ENCODE measurements at places on chromosomes 13 and 19.

GRCh38 chr13:20431080-20431479, 94.6 kb downstream of the CRYL1 start:
- peaks cover 4% of the 10 kb centered on the region for H3K4me1 ChIP-seq
- H3K27me3 ChIP-seq, result no peaks in the 10 kb centered on the region
- peaks cover 7% of the 10 kb centered on the region for H3K36me3 ChIP-seq
- no peak overlapping the region for H3K27ac ChIP-seq

GRCh38 chr13:24692561-24692960, 12.4 kb downstream of the ATP12A start:
- no peaks in the 10 kb centered on the region for H3K36me3 ChIP-seq
- H3K27ac ChIP-seq, result no peak overlapping the region
- H3K4me1 ChIP-seq, result peaks cover 12% of the 10 kb centered on the region
- H3K27me3 ChIP-seq, result peaks cover 40% of the 10 kb centered on the region
- H3K4me3 ChIP-seq, result no peak overlapping the region

DNA sequence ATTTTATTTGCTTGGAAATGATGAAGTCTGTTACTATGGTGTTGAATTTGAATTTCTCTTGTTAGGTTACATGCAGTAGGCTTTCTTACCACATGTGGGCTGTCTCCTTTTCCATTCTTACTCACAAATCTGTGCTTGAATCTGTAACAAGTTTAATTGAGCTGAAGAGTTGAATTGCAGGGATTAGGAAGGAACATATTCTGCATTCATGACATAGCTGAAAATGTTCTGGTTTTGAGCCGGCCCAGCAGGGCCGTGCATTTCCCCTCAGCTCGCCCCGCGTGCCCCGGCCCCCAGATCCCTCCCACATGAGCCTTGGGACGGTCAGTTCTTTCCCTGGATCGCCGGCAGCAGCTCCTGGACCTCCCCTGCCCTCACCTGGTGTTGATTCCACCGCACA, 28.1 kb downstream of the TFDP1 start:
- no peak overlapping the region for H3K4me3 ChIP-seq
- no peak for DNase-seq
- H3K27me3 ChIP-seq, result no peaks in the 10 kb centered on the region

GRCh38 chr19:46014941-46015686, 7.7 kb downstream of the PGLYRP1 start:
- H3K27ac ChIP-seq, result no peak overlapping the region
- H3K4me1 ChIP-seq, result peaks cover 18% of the 10 kb centered on the region
- peak; percentile 63 for DNase-seq

DNA sequence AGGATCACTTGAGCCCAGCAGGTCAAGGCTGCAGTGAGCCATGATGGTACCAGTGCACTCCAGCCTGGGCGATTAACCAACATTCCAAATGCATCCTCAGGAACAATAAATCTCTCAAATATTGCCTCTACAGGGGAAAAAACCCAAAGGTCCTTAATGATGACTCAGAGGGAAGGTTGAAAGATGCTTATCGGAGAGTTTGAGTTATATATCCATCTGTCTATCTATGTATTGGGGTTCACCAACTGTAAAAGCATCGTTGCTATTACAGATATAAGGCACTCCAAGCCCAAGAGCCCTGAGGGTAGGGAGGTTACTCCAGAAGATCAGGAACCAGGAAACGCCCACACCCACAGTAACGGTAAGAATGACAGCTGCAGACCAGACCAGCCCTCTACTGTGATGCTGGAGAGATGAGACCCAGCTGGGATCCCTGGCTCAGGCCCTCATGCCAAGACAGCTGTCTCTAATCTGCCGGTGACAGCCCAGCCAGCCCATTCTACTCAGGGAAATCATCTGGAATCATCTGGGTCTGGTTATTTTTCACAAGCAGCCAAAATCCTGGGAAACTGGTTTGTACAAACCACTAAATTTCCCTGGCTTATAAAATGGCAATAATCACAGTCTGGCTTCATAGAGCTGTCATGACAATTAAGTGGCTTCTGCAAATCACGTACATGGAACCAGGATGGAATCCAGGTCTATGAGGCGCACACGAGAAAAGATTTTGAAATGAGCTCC, 23.8 kb downstream of the TEX101 start:
- peak; percentile 27 for DNase-seq
- H3K27ac ChIP-seq, result peak overlapping the region; percentile 97
- peaks cover 8% of the 10 kb centered on the region for H3K36me3 ChIP-seq
- peak overlapping the region; percentile 32 for H3K4me3 ChIP-seq
- peaks cover 52% of the 10 kb centered on the region for H3K4me1 ChIP-seq

DNA sequence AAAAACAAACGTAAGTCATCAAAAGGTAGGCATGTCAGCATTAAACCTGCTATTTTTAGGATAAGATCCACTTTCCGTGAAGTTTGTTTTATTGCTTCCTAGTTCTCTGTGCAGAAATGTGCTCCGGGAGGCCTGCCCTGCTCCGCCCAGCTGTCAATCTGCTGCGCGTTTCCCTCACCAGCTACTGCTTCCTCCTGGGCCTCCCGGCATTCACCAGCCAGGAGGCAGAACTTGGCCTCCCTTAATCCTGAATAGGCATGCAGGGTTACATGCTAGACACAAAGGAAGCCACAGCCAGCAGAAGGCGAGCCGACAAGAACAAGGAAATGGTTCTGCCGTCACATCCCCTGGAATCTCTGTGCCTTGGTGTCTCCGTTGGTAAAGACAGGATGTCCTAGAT, 386.2 kb downstream of the IRS2 start:
- no peaks in the 10 kb centered on the region for H3K4me1 ChIP-seq
- H3K27me3 ChIP-seq, result no peaks in the 10 kb centered on the region
- DNase-seq, result no peak
- no peak overlapping the region for H3K4me3 ChIP-seq

GRCh38 chr13:24123761-24124160, 36.8 kb upstream of the SPATA13 start:
- DNase-seq, result no peak
- no peaks in the 10 kb centered on the region for H3K36me3 ChIP-seq
- H3K4me3 ChIP-seq, result no peak overlapping the region
- peaks cover 25% of the 10 kb centered on the region for H3K27me3 ChIP-seq

DNA sequence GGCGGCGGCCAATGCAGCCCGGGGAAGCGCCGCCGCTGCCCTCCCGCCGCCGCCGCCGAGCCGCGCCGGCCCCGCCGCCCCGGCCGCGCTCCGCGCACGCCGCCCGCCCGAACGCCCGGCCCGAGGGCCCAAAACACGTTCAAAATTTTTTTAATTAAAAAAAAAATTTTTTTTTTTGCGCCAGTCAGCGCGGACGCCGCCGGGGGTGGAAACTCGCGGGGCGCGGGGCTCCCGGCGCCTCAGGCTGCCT, 468 bp downstream of the HMGB1 start:
- no peaks in the 10 kb centered on the region for H3K27me3 ChIP-seq
- H3K4me3 ChIP-seq, result no peak overlapping the region
- peaks cover 30% of the 10 kb centered on the region for H3K36me3 ChIP-seq
- DNase-seq, result no peak

DNA sequence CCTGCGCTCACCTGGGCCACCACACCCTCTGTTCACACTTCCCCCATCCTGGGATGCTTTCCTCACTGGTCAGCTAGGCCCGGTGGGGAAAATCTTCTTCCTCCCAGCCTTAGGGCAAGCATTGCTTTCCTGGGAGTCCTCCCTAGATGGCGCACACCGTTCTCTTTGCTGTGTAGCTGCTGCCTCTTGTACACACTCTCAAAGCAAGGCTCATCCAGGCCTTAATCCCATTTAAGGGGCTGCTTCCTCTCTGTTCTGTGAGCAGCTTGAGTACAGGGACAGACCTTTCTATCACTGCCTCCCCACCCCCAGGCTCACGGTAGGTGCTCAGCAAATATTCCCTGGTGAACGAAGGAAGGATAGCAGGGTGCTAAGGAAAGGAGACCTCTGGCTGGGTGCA, 11.1 kb downstream of the SLC7A10 start:
- no peak for DNase-seq
- H3K27ac ChIP-seq, result no peak overlapping the region
- H3K4me1 ChIP-seq, result no peaks in the 10 kb centered on the region

- peaks cover 11% of the 10 kb centered on the region for H3K36me3 ChIP-seq
- no peaks in the 10 kb centered on the region for H3K27me3 ChIP-seq
- H3K4me3 ChIP-seq, result peak overlapping the region; percentile 81
- peak overlapping the region; percentile 85 for H3K27ac ChIP-seq
- no peak for DNase-seq
- peaks cover 22% of the 10 kb centered on the region for H3K4me1 ChIP-seq
These were observed 28.4 kb downstream of the ZNF844 start for GRCh38 chr19:12092956-12093355.

DNA sequence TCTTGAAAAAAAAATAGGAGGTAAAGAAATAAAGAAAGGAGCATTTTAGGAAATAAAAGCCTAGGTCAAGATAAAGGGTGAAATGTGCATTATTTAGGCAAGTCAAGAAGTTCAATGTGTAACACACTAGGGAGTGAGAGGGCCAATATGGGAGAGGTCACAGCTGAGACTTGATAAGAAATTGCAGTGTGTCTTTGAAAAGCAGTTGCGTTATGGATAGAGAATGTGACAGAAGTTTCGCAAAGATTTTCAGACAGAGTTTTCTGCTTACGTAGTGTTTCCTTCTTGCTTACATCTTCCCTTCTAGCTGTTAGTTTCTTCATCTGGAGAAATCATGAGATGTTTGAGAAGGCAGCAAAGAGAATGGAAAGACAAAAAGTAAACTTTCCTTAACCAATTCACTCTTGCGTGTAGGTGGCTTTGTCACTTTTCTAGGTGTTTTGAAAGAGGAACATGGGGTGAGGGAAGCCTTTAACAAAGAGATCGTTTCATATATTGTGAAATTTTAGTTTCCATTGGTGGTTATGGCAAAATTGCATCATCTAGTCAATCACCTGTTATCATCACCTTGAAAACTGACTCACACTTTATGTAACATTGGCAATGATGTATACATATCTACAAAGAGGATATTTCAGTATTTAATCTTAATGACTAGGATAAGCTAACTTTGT, 975.5 kb downstream of the OLFM4 start:
- H3K4me3 ChIP-seq, result no peak overlapping the region
- H3K4me1 ChIP-seq, result no peaks in the 10 kb centered on the region
- no peak overlapping the region for H3K27ac ChIP-seq
- H3K27me3 ChIP-seq, result no peaks in the 10 kb centered on the region

DNA sequence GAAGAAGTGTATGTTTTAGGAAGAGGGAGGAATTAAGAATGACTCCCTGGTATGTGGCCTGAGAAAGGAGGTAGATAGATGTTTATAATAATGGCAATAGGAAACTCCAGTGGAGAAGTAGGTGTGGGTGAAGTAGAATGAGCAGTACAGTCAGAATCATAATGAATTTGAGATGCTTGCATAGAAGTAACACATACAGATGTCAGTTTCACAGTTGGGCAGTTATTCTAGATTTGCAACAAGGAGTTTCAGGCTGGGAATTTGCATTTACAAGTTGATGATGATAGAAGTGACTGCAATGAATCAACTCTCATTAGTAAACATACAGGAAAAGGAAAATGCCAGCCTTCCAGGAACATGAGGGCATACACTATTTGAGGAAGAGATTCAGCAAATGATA, 149.0 kb downstream of the SLITRK1 start:
- no peaks in the 10 kb centered on the region for H3K4me1 ChIP-seq
- no peaks in the 10 kb centered on the region for H3K36me3 ChIP-seq
- H3K4me3 ChIP-seq, result no peak overlapping the region

DNA sequence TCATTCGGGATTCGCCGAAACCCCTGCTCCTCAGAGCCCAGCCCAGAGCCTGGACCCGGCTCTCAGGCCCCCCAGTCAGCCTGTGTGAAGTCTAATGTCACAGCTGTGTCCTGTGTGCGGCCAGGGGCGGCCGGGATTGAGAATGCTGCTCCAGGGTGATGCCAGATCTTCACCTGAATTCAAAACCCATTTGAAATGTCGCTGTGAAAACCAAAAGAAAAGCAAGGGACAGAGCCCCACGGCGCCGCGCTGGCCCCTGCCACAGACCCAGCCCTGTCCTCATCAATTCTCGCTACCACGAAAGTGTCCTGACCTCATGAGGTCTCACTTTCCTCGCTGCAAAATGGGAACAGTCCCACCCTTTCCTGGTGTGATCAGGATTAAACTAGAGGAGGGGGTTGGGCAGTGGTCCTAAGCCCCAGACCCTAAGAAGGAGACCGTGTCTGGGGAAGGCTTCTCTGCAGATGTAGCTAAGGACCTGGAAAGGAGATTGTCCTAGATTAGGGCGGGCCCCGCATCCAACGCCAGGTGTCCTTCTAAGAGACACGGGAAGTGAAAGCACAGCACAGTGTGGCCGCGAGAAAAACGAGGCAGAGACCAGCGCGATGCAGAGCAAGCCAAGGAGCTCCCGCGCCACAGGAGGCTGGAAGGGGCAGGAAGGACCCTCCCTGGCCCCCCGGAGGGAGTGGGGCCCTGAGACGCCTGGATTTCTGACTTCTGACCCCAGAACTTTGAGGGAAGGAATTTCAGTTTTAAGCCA, 34.0 kb upstream of the SPACA7 start:
- H3K27ac ChIP-seq, result no peak overlapping the region
- no peak for DNase-seq
- H3K4me1 ChIP-seq, result no peaks in the 10 kb centered on the region
- no peaks in the 10 kb centered on the region for H3K36me3 ChIP-seq

- H3K4me1 ChIP-seq, result peaks cover 19% of the 10 kb centered on the region
- no peak overlapping the region for H3K4me3 ChIP-seq
- no peaks in the 10 kb centered on the region for H3K27me3 ChIP-seq
These were observed 411.7 kb downstream of the FGF9 start for GRCh38 chr13:22082437-22083100.

DNA sequence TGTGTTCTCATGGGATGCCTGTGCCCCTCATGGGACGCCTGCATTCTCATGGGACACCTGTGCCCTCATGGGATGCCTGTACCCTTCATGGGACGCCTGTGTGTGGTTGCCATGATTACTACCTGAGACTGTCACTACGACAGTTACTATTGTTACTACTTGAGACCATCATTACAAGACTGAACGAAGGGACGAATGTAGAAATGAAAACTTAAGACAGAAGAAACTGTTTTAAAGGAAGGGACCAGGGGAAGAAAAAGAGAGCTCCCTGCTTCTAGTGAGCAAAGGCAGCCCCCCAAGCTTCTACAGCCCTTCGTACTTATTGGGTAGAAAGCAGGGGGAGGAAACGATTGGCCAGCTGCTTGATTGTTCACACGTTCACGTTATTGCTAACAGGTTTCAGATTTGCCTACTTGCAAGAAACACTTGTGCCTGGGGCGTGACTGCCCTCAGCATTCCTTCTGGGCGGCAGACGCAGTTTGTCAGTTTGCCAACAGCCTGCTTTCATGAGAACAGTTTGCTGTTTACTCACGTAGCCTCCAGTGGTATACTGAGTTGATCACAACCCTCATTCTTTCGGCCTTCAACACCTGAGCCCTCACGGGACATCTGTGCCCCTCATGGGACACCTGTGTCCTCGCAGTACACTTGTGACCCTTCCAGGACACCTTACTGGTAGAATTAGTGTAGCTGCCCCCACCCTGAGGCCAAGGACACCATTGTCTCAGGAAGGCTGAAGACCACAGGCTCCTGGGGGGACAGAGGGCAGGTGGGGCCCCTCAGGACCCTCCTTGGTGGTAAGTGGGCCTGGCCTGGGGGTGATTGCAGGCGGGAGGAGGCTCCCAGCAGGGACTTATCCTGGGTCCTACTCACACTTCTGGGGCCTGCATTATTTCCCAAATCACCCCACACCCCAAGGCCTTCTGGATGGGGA, 2.5 kb upstream of the S1PR4 start:
- peak; percentile 30 for DNase-seq
- H3K27ac ChIP-seq, result peak overlapping the region; percentile 96
- H3K27me3 ChIP-seq, result no peaks in the 10 kb centered on the region
- H3K36me3 ChIP-seq, result peaks cover 29% of the 10 kb centered on the region
- peak overlapping the region; percentile 90 for H3K4me3 ChIP-seq

- no peaks in the 10 kb centered on the region for H3K27me3 ChIP-seq
- H3K36me3 ChIP-seq, result peaks cover 68% of the 10 kb centered on the region
- peaks cover 73% of the 10 kb centered on the region for H3K4me1 ChIP-seq
- peak overlapping the region; percentile 22 for H3K27ac ChIP-seq
- DNase-seq, result peak; percentile 43
- H3K4me3 ChIP-seq, result peak overlapping the region; percentile 6
These were observed 4.6 kb downstream of the SAFB start for GRCh38 chr19:5627395-5627904.
